ENCODE measurements at places on chromosomes 16 and 17.

- DNase-seq, result no peak
Observed at GRCh38 chr16:51095890-51096626, 55.0 kb downstream of the SALL1 start.

- peak; percentile 93 for DNase-seq
Observed at GRCh38 chr17:44774271-44775135, 15.7 kb downstream of the ADAM11 start.

DNA sequence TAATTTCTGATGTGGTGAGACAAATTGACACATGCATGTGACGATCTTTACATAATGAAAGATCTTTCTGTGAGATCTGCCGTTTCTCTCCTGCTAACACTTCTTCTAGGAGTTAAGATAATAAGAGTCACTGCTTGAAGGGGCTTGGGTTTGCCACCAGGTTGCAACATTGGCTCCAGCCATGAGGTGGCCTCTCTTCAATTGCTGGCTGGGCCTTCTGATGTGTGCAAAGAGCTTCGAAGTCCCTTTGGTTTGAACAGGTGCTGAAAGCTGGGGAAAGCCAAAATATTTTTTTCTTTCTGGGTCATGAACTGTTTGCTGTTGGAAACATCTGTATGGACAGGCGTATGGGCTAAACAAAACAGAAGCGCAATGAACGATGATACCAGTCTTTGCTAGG lies 204.1 kb upstream of the SALL1 start:
- DNase-seq, result no peak

DNA sequence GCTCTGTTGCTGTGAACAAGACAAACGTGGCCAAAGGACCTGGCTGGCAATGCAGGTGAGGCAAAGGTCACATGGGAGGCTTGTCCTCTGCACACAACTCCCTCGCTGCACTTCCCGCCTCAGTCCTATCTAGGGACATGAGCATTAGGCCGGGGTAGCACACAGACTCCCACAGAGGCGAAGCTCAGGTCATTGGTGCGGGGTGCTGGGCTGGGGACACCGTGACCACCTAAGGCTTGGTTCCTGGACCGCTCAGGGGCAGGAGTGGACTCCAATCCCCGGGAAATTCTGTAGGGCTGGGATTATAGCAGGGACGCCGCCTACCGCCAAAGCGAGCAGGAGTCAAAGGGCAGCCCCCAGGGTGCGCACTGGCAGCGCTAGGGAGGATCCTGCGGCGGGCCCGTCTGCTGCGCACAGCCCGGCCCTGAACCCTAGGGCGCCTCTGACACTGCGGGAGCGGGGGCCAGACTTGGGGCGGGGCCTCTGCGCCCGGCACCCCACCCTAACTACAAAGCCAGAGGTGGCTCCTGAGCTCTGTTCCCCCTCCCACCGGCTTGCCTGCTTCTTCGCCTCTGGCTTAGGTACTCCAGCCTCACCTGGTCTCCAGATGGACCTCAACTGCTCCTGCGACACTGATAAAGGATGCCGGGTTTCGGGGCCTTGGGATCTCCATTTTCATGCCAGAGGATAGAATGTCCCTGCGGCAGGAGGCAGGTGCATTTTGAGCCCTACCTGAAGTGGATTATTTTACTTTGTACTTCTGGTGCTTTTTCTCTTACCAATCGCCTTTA lies 3.9 kb upstream of the MT1B start:
- DNase-seq, result no peak

DNA sequence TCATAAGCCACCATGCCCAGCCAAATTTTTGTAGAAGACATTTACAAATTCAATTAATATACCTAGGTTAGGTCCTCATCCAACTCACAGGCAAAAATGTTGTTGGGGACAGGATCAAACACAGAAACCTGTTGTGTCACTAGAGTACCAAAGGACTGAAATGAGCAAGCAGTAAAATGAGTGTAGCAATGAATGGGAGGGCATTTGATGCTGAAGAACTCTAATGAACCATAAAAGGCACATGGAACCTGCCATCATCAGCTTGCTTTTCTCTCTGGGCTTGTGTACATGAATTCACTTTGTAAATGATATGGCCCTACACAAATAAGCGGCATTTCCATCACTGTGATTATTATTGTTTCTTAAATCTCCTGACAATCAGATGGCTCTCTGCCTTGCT lies 17.8 kb downstream of the USP31 start:
- DNase-seq, result no peak

- DNase-seq, result no peak
Observed at GRCh38 chr16:11138022-11138768, 117.8 kb downstream of the SOCS1 start.

GRCh38 chr17:65489413-65490155 lies 71.9 kb downstream of the AXIN2 start:
- no peak for DNase-seq

- no peak for DNase-seq
Observed at GRCh38 chr16:2818272-2818876, 1.3 kb downstream of the PRSS21 start.

DNA sequence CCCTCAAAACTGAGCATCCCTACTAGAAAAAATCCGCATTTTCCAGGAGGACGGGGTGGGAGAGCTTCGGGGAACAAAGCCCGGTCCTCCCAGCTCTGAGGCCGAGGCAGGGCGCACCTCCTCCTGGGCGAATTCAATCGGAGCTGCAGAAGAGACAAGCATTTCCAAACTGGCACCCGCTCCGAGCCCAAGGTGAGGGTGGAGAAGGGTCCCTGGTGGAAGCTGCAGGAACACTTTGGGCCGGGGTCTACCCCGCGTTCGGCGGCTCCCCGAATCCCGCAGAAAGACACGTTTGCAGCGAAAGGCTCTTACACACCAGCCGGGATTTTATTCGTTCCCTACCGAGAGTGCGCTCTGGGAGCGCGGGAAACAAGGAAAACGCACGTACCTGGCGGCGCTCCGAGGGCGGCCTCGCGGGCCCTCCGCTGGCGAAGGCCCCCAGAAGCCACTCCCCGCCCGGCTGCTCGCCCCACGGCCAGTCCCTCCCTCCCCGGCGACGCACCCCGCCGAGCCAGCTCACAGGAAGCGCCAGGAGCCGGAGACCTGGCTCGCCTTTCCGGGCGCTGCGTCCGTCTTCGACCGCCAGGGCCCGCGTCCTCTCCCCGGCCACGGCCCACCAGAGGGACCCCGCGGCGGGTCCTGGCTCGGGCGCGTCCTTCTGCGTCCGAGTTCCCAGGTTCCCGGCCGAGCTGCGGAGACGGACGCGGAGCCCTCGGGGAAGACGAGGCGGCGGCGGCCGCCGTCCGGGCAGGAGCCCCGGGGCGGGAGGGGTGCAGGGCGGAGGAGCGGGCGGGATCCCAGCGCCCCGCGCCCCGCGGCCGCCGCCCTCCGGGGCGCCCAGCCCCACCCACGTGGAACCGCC lies 49.8 kb upstream of the BAHCC1 start:
- peak; percentile 60 for DNase-seq

GRCh38 chr16:10983159-10983558 lies 38.8 kb downstream of the CLEC16A start:
- no peak for DNase-seq

- DNase-seq, result no peak
Observed at GRCh38 chr16:30377050-30377811, 2.6 kb downstream of the MYL11 start.

DNA sequence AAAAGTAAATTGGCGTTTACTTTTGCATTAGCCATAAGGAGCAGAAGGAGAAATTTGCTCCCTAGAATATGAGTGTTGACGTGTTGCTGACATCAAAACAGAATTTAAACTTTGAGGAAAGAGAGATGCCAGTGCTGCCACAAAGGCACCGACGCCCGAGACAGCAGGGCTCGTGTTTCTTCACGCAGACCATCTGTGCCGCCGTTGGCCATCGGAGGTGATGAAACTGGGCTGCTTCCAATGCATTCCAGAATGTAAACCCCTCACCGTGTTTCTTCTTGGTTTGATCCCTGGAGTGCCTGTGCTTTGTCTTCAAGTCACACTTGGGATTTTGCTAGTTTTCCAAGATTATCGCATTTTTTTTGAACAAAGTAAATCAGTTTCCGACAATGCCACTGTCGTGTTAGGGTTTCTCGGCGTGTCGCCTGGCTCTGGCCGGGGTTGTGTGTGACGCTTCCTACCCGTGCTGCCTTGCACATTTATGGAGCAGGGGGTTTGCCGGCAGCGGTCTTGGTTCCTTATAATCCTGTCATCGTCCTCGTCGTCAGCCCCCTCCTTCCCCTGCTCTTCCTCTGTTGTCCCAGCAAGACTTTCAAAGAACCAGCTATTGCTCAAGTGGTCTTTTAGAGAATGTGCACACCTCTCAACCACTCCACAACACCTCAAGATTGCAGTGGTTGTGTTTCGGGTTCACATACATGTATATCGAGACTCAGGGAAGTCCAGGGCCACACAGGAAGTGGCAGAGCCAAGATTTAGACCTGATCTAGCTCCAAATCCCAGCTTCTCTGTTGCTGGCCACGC lies 103.9 kb downstream of the METRNL start:
- no peak for DNase-seq

GRCh38 chr16:84507011-84507982 lies 2.8 kb upstream of the MEAK7 start:
- DNase-seq, result no peak

- DNase-seq, result no peak
Observed at GRCh38 chr17:71631483-71631882, 489.3 kb upstream of the SOX9 start.

DNA sequence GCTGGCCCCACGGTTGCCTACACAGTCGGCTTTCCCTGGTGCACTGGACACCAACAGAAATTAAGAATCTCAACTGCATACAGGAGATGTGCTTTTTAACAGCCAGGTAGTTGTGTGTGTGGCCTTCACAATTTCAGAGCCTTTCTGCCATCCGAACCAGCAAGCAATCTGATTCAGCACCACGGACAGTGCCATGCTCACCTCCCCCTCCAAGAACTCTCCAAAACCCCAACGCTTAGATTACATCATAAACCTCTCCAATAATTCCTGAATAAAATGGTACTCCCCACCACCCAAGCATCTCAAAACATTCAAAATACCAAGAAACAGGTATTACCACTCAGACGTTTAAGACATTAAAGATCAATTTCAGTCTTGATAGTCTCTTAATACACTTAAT lies 31.8 kb downstream of the USP7 start:
- no peak for DNase-seq

DNA sequence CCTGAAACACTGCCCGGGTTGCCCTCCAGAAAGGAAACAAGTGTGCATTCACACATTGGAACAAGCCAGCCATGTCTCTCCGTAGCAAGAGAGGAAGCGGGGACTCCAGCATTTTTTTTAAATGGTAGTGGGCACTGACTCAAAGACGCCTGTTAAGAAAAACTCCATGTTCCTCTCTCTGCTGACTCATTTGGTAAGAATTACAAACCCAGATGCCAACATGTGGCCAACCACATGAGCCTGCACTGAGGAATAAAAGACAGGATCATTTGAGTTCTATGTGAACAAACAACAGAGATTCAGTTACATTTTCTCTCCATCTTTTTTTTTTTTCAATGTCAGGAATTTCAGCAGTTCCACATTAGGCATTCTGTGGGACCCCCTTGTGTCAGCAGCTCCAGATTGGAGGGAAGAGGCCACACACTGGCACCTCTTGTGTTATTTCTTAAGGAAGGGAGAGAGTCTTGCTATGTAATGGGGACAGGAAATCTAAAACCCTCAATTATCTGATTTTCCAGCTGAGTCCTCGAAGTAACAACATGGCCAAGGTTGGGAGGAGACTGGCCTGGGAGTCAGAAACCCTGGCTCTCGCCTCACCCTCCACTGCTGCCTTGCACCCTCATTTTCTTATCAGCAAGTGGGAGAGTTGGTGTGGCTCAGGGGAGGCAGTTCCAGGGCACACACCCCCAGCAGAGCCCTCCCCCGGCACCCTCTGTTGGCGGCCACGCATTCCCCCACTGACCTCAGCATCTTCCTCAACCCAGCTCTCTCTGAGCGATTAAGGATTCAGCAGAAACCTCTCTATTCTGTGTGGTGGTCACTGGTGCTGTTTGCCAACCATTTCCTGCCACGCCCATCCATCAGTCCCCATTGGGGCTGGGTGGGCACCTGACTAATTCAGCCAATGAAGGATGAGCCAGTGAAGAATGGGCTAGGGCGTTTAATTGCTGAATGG lies 173.0 kb downstream of the FOXL1 start:
- DNase-seq, result no peak

DNA sequence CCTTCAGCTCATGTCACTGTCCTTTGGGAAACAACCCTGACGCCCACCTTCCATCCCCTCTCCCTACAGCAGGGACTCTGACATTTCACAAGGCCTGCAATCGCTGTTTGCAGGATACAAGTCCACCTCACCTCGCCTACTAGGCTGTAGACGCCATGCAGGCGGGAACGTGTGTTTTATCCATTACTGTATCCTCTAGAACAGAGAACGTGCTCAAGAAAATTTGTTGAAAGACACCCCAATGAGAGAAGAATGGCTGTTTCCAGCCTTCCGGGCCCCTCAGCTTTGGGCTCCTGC lies 1.5 kb upstream of the TTYH2 start:
- no peak for DNase-seq

GRCh38 chr17:67059372-67059771 lies 15.0 kb downstream of the CACNG1 start:
- no peak for DNase-seq

DNA sequence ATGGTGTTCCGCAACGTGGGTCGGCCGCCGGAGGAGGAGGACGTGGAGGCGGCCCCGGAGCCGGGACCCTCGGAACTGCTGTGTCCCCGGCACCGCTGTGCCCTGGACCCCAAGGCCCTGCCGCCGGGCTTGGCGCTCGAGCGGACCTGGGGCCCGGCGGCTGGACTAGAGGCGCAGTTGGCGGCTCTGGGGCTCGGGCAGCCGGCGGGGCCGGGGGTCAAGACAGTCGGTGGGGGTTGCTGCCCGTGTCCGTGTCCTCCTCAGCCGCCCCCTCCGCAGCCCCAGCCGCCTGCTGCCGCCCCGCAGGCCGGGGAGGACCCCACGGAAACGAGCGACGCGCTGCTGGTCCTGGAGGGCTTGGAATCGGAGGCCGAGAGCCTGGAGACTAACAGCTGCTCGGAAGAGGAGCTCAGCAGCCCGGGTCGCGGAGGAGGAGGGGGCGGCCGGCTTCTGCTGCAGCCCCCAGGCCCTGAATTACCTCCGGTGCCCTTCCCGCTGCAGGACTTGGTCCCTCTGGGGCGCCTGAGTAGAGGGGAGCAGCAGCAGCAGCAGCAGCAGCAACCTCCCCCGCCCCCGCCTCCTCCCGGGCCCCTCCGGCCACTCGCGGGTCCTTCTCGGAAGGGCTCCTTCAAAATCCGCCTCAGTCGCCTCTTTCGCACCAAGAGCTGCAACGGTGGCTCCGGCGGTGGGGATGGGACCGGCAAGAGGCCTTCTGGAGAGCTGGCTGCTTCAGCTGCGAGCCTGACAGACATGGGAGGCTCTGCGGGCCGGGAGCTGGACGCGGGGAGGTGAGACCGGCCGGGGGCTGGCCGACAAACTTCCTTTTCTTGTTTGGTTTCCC lies 821 bp downstream of the SOCS7 start:
- peak; percentile 42 for DNase-seq

DNA sequence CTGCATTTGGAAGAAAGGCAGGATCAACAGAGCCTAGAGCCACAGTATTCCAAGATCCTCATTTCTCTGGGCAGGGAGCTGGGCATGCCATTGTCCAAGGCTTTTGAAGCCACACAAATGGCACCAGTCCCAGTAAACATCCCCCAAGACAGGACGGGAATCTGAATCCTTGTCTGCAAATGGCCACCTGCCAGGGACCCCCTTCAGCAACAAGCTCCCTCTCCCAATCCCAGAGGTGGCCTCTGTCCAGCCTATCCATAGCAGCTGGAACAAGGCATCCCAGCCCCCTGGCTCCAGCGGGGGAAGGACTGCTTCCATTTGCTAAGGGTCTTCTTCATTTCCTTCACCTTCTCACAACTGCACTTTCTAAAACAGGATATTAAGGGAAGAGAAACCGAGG lies 204.4 kb downstream of the C16orf78 start:
- no peak for DNase-seq

GRCh38 chr16:50765260-50765659 lies 23.4 kb downstream of the CYLD start:
- DNase-seq, result no peak

- no peak for DNase-seq
Observed at GRCh38 chr17:60610473-60610872, 10.5 kb downstream of the PPM1D start.

All from activated CD4-positive, CD25-positive, alpha-beta regulatory T cell treated with anti-CD3 and anti-CD28 coated beads, Interleukin-2, amount 50 U/mL, for 72 hours (primary cell).